Ascending aorta (tissue), 2 donors: ENCODE measurements at places on chromosomes 4 and X.

DNA sequence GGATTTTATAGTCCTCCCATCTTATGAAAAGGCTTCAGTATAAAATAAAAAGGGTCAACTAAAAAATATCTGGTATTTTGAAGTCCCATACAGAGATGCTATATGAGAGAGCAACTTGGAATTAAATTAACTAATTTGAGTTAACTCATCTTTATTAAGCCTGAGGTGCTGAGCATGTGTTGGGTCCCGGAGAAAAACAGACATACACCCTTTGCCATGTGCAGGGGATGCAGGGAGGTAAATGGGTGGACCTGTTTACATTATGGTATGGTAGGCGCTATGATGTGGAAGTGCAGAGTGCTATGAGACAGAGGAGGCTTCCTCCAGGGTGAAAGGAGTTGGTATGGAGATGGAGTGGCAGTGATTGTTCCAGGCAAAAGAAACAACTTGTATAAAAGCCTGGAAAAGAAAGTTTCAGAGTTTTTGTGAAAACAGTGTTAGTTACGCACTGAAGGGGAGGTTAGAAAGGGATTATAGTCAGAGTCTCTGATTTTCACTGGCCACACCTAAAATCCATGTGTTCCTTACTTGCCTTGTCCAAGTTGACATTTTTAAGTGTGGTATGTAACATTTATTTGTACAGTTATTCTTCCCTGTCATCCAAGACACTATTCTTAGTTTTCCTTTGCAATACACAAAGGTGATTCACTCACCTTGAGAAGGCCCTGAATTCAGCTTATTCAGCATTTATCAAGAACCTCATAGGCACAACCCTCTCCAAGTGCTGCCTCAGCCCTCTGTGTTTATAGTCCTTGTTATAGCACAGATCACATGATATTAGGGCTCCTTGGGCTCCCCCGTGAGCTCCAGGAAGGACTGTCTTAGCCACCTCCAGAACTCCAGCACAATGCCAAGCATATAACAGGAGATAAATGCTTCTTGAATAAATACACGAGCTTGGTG, 152.0 kb downstream of the RASL11B start:
- DNase-seq: no peak

GRCh38 chr4:148341980-148342800, 100.0 kb downstream of the NR3C2 start:
- DNase-seq: no peak

- DNase-seq: no peak
Measured at GRCh38 chrX:77003956-77004355, 443.2 kb upstream of the FGF16 start.

DNA sequence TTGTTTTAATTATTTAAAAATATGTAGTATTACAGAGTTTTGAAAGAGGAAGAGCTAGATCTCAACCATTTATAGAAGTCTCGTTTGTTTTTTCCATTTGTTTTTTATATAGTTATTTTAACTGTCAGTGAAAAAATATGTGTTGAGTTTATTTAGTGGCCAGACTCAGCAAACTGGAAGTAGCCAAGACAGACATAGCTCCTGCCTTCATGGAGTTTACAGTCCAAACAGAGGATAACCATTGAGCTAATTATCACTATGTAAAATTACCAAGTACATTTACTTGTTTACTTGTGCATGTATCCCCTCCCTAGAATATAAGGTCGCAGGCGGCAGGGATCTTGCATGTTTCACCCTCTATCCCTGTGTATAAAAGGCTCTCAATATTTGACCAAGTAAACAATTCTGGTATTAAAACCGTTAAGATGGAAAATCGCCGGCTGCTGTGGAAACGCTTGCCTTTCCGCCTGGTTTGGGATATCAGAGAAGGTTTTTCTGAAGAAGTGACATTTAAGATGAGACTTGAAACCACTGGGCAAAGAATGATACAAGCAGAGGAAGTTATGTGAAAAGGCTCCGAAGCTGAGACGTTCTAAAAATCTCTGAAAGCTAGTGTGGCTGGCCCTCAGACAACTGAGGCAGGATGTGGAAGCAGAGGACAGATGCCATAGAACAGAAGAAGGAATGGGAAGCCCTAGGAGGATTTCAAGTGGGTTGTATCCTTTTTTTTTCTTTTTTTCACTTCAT, 1.3 kb upstream of the CCNI start:
- DNase-seq: no peak
